Natural killer cell (primary cell): ENCODE measurements at places on chromosomes 3 and 15. TPM values are rescaled to one million over a fixed set of nuclear protein-coding genes. Genes with fewer than 3 reads are reported as not detected.
A peak's percentile ranks its signal among the peaks of the same experiment; 100 is the strongest.

CFAP44 gene
- total RNA-seq, result 8.5 TPM

UROC1 gene
- not detected for total RNA-seq

GRCh38 chr15:33074942-33075341 is 119.6 kb downstream of the FMN1 start:
- no peaks in the 10 kb centered on the region for H3K36me3 ChIP-seq
- no peak overlapping the region for H3K4me3 ChIP-seq
- H3K27ac ChIP-seq, result no peak overlapping the region
- H3K27me3 ChIP-seq, result no peaks in the 10 kb centered on the region
- DNase-seq, result no peak
- no peaks in the 10 kb centered on the region for H3K4me1 ChIP-seq

- H3K27ac ChIP-seq, result peak overlapping the region; percentile 44
- peaks cover 3% of the 10 kb centered on the region for H3K4me1 ChIP-seq
- no peaks in the 10 kb centered on the region for H3K27me3 ChIP-seq
- H3K4me3 ChIP-seq, result no peak overlapping the region
These were observed 106.5 kb upstream of the SLC4A7 start for GRCh38 chr3:27590437-27591298.

DNA sequence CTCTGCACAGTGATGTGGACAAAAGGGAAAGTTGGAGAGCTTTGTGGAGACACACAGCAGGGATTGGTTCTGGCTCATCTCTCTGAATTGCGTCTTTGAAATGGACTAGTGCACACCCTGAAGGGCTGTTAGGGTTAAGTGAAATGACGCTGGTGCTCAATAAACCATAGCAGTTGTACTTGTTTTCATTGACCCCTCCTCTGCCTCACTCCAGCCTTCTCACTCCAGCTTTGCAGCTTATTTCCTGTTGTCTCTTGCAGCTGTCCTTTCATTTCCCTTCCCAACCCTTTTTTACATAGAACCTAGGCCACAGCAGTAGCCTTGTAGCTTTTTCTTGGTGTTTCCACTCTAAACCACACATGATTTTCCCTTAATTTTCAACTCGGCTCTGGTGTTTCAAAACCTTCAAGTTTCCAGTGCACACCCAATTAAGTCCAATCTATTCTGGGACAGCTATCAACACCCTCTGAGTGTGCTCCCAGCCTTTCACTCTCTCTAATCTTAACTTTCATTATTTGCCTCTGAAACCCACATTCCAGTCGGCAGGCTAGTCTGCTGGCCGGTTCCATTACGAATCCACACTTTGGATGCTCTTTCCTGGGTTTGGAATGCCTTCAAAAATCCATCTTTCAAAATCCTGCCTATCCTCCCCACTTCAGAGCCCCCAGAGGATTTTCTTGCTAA is 6.4 kb downstream of the C3orf52 start:
- no peaks in the 10 kb centered on the region for H3K36me3 ChIP-seq
- H3K4me1 ChIP-seq, result peaks cover 2% of the 10 kb centered on the region
- H3K27ac ChIP-seq, result no peak overlapping the region
- no peaks in the 10 kb centered on the region for H3K27me3 ChIP-seq
